ENCODE measurements at places on chromosomes 13 and 19. TPM values are rescaled to one million over a fixed set of nuclear protein-coding genes. Genes with fewer than 3 reads are reported as not detected.

DNA sequence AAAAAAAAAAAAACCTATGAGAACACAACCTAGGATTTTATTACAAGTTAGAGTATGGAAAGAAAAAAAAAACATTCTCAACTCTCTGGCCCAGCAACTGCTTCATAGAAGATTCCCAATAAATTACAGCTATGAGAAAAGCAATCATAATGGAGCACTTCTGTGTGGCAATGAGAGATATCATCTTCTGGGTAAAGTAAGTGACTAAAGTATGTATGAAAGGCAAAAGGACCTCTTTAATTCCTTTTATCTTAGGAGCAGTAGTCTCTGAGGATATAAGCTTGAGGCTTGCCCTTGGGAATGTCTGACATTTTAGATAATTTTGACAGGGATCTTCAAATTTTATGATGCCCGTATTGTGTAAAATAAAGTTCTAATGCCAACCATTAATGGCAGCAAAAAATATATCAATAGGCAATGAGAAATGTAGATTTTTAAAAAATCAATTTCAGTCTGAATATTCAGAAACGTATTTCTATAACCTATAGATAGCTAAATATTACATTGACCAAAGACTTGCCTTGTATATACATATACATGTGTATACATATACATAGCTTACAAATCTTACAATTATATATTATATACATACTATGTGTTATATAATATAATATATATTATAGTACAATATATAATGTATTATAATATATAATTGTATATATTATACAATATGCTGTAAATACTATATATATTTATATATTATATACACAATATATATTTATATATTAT is 823.9 kb upstream of the SLITRK1 start:
- DNase-seq = no peak

GRCh38 chr13:101875717-101876393 is 423.4 kb downstream of the ITGBL1 start:
- DNase-seq = no peak

DNA sequence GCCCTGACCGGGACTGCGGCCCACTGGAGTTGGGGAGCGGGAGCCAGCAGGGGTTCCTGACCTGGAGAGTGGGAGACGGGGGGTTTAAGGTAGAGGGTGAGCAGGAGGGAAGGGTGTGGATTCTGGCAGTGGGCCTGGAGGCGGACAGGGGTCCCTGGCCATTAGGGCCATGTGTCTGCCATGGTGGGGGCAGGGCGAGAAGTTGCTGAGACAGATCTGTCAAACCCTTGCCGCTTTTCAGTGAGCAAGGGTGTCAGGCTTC is 12.2 kb upstream of the SELENOW start:
- DNase-seq = no peak

DNA sequence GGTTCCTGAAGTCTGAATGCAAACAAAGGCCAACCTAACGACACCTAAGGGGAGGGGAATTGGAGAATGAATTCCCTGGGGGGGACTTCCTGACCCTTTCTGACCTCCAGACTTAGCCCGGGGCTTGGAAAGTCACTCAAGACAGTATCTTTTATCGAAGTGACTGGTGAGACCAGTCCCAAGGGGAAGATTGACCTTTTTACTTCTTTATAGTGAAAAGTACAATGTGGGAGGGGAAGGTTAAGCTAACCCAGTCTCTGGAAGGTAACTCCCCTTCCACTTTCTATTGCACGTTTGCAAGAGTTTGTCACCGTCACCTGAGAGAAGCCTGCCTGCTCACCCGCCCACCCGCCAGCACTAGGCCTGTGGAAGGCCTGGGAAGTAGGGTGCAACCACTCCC is 111.9 kb downstream of the EFNB2 start:
- no peak for DNase-seq

DNA sequence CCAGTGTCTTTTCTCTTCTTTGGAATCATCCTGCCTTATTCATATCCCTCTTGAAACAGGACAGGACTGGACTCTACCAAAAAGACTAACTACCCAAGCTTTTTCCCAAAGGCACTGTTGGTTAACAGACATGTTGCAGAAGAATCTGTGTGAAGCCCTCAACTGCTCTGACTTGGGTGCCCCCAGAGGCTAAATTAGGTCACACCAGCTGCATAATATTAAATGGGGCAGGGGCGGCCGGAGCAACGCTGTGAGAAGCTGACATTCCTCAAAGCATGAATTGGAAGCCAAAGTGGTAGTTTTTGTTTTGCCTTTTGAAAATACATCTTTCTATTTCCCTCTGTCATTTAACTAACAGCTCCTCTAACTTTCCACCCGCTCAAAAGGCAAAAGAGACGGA is 185.9 kb downstream of the LHFPL6 start:
- DNase-seq = no peak

DNA sequence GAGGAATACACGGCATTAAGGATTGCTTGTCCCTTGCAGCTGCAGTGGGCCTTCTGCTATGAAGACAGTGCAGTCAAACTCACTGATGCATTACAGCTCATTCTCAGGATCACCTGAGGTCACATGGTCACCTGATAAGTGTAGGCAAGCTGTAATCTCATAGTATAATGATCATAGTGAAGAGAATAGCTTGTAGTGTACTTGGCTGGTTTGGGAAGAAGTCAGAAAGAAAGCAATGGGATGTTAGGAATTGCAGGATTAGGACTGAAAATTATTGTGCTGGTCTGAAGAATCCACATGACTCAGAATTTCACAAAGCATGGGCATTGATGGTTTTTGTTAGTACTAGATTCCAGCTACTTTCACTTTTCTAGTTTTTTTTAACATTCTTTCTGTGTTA is 76.7 kb downstream of the MBNL2 start:
- DNase-seq = no peak

GRCh38 chr13:76634431-76635191 is 251.6 kb downstream of the KCTD12 start:
- DNase-seq = no peak

- DNase-seq = no peak
Observed at GRCh38 chr19:36851898-36852297, 1.2 kb downstream of the ZNF345 start.

- no peak for DNase-seq
Observed at GRCh38 chr13:79966059-79966458, 374.9 kb downstream of the SPRY2 start.

GRCh38 chr19:58304748-58305064 is 471 bp upstream of the ERVK3-1 start:
- no peak for DNase-seq

GRCh38 chr13:77079902-77080413 is 53.0 kb upstream of the FBXL3 start:
- DNase-seq = no peak

GRCh38 chr13:48806522-48806921 is 152.8 kb downstream of the CYSLTR2 start:
- DNase-seq = no peak

DNA sequence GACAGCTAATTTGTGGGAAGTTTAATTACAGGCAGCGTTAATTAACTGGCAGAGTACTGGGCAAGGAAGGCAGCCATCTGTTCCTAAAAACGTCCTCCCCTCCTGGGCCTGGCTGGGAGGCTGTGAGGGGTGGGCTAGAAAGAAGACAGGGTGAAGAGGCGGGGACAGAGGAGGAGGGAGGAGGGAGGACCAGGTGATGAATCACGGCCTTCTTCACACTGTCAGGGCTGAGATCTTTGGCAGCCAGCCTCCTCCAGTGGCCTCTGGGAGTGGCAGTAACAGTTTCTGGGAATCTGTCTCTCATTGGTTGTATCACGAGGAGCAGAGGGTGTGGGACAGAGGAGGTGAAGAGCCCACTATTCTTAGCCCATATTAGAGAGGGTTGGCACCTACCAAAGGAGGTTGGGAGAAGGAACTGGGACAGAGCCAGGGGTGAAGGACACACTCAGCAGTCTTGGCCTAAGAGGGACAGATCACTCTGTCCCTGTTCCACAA is 9.6 kb upstream of the ZNRF4 start:
- DNase-seq = no peak

GRCh38 chr19:19653597-19654147 is 9.8 kb downstream of the ATP13A1 start:
- no peak for DNase-seq

DNA sequence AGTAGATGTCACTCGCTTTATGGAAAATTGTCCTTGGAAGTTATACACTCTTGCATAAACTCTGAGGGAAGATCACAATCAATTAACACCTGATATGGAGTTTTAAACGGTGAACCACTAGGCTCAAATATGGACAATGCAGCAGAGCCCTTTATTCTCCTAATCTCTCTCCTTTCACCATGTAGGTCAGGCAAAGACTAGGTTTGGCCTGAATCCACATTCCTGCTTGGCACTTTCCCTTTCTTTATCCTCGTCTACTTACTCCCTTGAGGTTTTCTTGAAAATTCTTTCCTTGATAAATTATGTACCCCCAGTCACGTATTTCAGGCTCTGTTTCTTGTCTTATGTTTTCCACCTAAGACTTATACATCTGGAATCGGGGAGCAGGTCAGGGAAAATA is 751.7 kb downstream of the DACH1 start:
- no peak for DNase-seq

GRCh38 chr19:2371656-2372055 is 11.6 kb downstream of the TMPRSS9 start:
- DNase-seq = no peak

DNA sequence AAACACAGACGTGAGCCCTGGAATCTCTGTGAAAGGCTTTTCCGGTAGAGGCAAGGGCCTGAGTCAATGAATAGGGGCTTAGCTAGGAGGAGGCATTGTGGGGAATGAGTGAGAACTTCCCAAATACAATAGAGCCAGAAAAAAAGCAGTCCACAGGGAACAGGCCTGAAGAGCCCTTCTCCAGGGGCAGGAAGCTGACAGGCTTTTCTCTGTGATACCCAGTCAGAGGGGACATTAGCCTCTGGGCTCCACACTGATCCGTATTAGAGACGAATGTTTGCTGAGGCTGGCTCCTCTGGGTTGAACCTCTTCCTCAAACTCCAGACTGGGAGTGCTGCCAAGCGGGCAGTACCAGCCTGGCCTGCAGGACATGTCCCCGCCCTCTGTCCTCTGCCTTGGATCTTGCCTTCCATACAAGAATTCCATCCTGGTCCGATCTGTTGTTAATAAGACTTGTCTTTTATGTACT is 2.3 kb downstream of the DHRS12 start:
- DNase-seq = no peak

DNA sequence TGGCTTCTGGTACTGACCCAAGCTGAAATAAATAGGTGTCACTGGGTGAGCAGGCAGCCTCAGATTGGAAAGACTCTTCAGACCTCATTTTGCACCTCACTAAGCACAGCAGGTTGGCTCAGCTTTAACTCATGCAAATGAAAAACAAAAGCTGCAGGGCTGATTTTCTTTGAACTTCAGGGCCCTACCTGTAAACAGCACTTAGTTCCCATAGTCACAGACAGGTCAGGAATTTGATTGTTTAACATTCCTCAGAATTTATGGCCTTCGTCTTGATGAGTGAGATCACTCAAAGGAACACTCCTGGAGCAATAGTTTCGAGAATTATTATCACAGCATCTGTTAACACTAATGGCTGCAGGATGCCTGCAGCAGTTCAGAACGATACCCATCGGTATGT is 718.5 kb downstream of the EFNB2 start:
- no peak for DNase-seq

DNA sequence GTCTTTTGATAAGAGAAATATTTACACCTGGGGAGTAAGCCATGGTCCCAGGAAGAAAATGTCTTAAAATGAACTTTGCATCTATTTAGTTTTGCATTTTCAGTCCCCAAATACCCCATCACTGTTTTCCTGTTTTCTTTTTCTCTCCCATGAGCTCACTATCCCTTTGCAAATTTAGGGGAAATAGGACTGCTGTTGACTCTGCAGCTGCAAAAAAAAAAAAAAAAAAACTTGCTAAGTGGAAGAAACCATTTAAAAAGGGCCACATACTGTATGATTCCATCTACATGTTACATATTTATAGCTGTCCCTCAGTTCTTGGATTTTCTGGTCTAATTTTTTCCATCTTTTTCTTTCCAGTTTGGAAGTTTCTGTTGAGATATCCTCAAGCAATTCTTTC is 98.2 kb upstream of the SERP2 start:
- no peak for DNase-seq

DNA sequence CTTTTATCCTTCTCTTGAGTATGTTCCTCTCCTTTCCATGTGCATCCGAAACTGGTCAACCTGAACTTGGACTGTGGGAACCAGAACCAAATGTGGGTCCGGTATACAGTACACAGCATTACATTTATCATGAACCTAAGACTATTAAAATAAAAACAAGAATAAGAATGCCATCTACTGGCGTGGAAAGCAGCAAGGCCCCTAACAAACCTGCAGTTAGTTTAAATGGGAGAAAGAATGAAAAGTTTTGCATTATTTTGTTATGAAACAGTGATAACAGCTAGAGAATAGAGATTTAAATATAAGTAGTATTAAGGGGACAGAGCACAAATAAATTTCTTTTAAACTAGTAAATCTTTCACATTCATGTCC is 159.5 kb downstream of the RBM26 start:
- no peak for DNase-seq

DNA sequence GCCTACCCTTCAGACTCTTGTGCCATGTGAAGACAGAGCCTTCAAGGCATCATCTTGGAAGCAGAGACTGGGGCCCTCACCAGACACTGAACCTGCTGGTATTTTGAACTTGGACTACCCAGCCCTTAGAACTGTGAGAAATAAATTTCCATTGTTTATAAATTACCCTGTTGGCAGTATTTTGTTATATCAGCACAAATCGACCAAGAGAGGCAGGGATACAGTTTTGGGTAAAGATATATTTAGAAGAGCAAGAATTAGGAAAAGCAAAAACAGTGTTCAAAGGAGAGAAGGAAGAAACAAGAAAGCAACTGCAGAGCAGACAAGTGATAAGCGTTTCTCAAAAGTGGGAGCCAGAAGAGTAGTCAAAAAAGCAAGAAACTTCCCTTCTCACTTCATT is 600.8 kb downstream of the DCT start:
- DNase-seq = no peak

- DNase-seq = no peak
Observed at GRCh38 chr13:39776439-39776838, 121.0 kb downstream of the COG6 start.

- DNase-seq = no peak
Observed at GRCh38 chr19:18469069-18469846, 31.3 kb upstream of the ISYNA1 start.

C5AR1 gene
- 4.1 TPM for polyA plus RNA-seq

AXL gene
- polyA plus RNA-seq = 29.6 TPM

LMTK3 gene
- 1.9 TPM for polyA plus RNA-seq

RFPL4A gene
- polyA plus RNA-seq = 0.14 TPM

ZNF865 gene
- 15.5 TPM for polyA plus RNA-seq

OCEL1 gene
- polyA plus RNA-seq = 10.7 TPM

ZNF285 gene
- 15.7 TPM for polyA plus RNA-seq
